ENCODE measurements at places on chromosomes 5 and 9.

DNA sequence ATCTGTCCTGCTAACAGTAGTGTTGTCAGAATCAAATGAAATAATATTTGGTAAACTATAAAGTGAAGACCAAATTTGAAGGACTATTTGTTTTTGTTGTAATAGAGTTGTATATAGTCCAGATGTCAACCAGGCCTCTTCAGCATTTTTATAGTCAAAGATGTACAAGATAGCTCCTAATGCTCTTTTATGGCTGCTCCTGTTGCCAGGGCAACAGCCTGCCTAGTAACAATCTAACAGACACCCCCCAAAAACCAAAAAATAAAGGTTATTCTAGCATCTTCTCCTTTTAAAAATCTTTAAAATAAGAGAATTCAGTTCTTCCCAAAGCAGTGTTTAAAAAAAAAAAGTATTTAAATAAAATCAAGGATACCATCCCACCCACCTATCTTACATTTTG, 49.5 kb upstream of the MACIR start:
- no peak for DNase-seq

GRCh38 chr5:39605145-39605544, 180.4 kb upstream of the DAB2 start:
- no peak for DNase-seq

GRCh38 chr5:1757511-1757910, 42.1 kb downstream of the MRPL36 start:
- no peak for DNase-seq

DNA sequence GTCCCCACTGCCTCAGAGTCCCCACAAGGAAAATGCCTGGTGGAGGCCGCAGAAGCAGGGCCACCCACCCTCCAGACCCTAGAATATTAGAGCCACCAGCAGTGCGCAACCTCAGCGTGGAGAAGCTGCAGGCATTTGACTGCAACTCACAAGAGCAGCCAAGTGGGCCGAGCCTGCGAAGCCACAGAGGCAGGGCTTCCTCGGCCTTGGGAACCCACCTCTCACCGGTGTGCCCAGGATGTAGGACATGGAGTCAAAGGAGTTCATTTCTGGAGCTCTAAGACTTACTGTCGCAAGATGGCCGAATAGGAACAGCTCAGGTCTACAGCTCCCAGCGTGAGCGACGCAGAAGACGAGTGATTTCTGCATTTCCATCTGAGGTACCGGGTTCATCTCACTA, 397.9 kb upstream of the PIK3R1 start:
- DNase-seq, result no peak

DNA sequence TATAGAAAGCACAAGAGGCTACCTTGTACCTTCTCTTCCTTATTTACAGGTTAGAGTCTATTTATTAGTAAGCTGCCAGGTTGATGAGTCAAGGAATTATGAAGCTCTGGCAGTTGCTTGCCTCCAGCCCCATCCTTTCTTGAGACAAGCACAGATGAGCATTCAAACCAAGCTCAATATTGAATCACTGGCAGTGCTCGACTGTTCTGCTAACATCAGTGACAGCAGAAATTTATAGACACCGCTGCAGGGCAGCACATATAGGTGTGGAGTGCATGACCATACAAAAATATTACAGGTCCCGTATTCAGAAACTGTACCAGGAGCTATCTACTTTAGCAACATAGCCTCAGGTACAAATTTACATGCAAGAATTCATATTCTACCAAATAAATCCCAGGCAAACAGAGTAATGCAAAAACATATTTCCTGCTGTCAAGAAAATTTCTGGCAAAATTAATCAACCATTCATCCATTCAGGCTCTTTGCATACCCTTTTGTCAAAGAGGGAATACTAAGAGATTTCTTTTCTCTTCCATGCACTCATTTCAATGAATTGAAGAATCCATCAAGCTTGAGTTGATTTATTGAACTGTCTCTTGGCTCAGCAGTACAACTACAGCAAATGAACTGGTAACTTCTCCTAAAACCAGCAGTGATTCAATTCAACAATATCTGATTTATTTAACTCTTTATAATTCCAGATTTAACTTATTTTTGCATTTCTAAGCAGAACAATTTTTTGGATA, 26.9 kb upstream of the PCA3 start:
- no peak for DNase-seq

- no peak for DNase-seq
Measured at GRCh38 chr9:77679088-77679487, 31.0 kb upstream of the GNA14 start.

Measured in NCI-H1436 (cell line).